HL-60 (cell line): ENCODE measurements at places on chromosomes 5 and 9.

DNA sequence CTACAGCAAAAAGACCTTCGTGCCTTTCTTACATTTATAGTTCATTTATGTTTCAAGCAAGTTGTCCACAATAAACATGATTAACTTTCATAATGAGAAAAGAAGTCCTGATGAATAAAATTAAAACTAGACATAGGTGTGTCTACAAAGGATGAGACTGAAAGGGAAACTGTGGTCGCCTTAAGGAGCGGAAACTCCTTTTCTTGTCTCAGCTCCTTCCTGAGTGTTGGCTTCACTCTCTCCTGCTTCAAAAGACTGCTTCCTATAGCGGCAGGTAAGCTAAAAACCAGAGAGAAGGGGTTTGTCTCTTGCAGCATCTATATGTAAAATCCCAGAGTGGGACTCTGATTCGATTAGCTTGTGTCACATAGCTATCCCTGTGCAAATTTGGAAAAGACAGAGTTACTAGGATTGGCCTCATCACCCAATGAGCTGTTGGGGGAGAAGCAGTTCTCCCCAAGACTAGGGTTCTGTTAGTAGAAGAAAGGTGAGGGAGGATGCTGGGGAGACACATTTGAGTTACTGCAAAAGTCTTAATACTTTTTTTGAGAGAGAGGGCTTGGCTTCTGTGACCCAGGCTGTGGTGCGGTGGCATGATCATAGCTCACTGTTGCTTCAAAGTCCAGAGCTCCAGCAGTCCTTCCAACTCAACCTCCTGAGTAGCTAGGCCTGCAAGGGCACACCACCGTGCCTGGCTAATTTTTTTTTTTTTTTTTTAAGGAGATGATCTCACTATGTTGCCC is 16.8 kb upstream of the CTSL start:
- no peak for DNase-seq

GRCh38 chr5:139667730-139668063 is 19.5 kb downstream of the CXXC5 start:
- DNase-seq: no peak

- no peak for DNase-seq
Observed at GRCh38 chr5:1285883-1286291, 9.0 kb downstream of the TERT start.

DNA sequence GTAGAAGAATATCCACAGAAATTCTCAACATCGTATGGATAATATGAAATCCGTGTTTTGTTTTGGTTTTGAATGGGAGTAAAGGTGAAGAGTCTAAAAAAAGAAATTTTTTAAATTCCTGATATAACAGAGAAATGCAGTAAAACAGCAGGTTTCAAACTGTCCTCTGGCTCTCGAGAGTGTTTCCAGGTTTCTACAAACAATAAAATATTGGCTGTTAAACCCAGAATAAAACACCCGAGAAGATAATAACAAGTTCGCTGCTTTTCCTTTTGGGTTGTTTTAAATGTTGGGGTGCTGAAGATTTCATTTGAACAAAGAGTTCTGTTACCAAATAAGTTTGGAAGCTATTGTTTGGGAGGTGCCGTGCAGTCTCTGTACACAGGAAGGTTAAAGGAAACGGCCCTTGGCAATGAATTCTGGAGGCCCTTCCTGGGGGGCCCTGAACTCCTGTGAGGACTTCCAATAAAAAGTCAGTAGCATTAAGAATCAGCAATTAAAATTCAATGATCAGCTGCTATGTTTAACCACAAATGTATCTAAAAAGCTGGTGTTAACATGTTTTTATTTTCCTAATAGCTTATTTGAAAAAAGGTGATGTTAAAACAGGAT is 215.8 kb downstream of the TSSK1B start:
- DNase-seq: no peak

- DNase-seq: no peak
Observed at GRCh38 chr9:17906841-17907778, 328.2 kb downstream of the SH3GL2 start.

DNA sequence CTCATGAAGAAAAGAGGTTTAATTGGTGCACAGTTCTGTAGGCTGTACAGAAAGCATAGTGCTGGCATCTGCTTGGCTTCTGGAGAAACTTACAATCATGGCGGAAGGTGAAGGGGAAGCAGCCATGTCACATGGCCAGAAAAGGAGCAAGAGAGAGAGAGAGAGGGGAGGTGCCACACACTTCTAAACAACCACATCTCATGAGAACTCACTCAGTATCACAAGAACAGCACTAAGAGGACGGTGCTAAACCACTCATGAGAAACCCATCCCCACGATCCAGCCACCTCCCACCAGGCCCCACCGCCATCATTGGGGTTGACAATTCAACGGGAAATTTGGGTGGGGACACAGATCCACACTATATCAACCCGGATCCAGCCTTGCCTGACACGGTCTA is 28.8 kb upstream of the IER5L start:
- DNase-seq: no peak

- peak; percentile 10 for DNase-seq
Observed at GRCh38 chr9:3441197-3441816, 84.5 kb downstream of the RFX3 start.

- no peak for DNase-seq
Observed at GRCh38 chr5:141322261-141322660, 1.7 kb upstream of the TAF7 start.

DNA sequence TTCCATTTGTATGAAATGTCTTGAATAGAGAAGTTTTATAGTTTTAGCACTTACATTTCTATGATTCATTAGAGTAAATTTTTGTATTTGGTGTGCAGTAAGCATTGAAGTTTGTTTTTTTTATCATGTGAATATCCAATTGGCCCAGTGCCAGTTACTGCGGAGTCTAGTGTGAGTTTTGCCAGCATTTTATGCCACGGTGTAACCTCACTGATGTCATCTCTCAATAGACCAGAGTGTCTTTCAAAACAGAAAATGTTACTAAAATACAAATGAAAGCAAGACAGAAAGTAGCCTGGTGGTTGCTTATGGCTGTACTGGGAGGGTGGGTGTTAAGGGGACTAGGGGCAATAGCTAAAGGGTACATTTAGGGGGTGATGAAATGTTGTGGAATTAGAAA is 62.8 kb downstream of the IPPK start:
- no peak for DNase-seq

DNA sequence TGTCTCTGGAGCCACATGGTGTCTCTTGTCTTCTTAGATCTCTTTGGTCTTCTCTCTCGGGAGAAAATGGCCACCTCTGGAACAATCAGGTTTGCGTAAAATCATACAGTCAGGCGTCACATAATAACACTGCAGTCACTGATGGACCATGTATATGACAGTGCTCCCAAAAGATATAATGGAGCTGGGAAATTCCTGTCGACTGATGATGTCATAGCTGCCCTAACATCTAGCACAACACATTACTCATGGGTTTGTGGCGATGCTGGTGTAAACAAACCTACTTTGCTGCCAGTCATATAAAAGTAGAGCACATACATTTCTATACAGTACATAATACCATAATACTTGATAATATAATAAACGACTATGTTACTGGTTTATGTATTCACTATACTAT is 30.1 kb upstream of the RAI14 start:
- no peak for DNase-seq

DNA sequence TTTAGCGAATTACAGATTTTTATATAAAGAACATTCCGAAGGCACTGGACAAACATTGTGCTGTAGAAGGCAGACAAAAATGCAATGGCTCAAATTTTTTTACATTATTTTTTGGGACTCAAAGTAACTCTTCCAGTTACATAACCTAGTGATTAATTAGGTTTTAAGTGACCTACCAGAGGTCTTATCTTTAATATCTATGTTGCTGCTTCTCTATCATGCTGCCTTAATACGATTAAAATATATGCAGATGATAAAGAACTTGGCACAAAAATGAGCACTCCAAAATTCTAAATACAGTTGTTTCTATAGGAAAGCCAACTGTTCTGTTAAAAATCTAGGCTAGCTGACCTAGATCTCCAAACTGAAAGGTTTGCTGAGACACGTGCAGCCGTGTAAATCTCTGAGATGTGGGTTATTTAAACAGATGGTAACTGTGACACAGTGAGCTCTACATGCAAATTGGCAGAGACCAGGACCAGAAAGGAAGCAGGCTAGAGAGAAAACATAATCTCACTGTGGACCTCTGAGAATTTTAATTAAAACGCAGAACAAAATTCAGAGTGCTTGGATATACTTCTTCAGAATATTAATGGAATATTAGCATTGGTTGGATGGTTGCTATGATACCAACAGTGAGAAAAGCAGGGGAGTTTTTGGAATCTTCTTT is 56.2 kb downstream of the CAMK4 start:
- DNase-seq: no peak

DNA sequence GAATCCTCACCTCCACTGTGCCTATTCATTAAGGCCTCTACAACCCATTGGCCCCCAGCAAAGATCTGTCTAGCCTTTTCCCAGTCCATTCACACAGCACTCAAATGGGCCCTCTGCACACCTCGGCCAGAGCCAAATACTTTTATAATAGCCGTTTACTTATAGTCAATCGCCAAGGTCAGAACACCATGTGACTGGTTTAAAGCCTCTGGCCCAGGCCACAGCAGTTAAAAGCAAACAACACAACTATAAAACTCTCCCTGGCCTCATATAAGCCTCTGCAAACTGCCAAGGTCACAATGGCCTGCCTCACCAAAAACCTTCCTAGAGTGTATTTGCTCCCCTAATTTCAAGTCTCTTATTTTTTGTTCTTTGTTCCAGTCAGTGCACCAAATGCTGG is 562.6 kb downstream of the CAAP1 start:
- no peak for DNase-seq

GRCh38 chr5:54997081-54997480 is 11.7 kb upstream of the ESM1 start:
- DNase-seq: no peak

DNA sequence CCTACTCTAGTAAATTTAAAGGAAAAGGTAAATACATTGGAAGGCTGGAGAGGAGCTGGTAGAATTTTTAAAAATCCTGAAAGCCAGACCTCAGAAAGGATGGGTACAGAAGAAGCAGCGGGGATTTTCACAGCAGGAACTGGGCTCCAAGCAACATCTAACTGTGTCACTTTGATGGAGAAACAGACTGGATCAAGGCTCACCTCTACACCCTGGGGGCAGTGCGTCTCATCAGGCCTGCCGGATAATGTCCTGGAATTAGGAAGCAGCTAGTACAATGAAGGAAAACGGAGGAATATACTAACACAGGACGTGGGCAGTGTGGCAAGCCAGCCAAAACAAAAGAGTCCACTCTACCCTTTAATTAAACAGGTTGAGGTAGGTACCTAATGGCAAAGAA is 463.6 kb downstream of the TAF11L14 start:
- no peak for DNase-seq

DNA sequence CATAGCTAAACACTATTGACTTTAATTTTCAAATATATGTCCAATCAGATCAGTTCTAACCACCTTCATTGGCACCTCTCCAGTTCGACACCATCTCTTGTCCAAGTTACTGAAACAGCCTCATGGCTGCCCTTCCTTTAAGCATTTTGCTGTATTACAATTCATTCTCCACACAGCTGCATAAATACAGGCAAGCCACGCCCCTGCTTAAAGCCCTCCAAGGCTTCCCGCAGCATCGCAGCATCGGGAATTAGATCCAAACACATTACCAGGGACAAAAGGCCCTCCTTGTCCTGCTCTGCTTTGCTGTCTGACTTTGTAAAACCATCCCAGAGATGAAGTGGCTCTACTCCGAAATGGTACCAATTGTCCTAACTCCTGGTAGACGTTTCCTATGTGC is 75.1 kb upstream of the RAI14 start:
- no peak for DNase-seq

- DNase-seq: peak; percentile 14
Observed at GRCh38 chr5:115831163-115831768, 10.1 kb downstream of the ATG12 start.

- DNase-seq: no peak
Observed at GRCh38 chr9:108698801-108699200, 157.0 kb downstream of the ACTL7B start.

GRCh38 chr9:106964329-106964728 is 101.4 kb downstream of the ZNF462 start:
- DNase-seq: no peak

DNA sequence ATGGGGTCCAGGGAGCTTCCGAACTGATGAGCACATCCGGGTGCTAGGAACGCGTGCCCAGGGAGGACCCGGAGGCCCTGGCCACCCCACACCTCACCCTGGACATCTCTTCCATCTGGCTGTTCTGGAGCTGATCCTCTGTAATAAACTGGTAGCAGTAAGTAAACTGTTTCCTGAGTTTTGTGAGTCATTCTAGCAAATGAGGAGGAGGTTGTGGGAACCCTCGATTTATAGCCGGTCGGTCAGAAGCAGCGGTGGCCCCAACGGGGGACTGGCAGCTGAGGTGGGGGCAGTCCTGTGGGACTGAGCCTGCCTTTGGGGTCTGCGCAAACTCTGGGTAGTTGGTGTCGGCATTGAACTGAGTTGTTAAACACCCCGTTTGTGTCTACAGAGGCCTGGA is 15.4 kb upstream of the UBAC1 start:
- no peak for DNase-seq

DNA sequence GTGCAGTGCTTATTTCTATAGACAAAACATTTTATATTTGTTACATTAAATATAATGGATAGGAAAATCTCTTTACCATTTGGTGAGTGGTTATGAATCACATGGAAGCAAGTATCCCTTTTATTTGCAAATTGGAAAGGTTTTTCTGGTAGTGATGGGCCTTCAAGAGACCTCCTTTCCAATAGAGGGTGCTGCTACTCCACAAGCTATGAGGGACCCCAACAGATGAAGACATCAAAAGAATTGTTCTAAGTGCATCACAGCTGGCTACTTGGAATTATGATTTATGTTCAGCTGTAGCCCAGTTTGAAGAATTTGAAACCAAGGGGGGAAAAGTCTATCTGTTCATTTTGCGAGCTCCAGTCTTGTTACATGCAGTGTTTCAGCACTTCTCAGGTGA is 493.7 kb upstream of the SGCD start:
- DNase-seq: no peak

- no peak for DNase-seq
Observed at GRCh38 chr9:85172001-85172978, 502.8 kb downstream of the NTRK2 start.

DNA sequence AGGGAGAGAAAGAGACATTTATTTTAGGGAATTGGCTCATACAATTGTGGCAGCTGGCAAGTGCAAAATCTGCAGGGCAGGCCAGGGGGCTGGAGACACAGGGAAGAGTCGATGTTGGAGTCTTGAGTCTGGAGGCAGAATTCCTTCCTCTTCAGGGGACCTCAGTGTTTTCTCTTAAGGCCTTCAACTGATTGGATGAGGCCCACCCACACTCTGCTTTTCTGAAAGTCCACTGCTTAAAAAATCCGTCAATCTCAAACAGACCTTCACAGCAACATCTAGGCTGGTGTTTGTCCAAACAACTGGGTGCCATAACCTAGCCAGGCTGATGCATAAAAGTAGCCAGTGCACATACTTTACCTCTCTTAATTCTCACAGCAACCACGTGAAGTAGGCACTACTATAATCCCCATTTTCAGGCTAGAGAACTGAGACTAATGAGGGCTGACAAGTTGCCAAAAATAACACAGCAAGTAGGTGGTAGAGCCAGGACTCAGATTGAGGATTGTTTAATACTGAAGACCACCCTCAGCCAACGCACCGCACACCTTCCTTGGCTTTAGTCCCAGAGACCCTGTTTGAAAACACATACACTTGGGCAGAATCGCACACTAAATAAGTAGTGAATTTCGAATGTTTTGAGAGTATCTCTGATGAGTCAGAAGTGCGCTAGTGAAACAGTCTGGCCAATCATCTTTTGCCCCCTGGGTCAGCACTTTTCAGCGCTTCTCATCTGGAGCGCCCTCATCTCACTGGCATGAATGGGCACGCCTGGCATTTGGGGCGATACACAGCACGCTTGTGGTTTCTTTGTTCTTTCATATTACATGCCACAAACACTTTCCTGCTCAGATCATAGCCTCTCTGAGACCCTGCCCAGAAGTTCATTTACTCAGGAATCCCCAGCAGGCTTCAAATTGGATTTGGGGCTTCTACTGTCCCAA is 591.4 kb downstream of the CCDC171 start:
- DNase-seq: no peak
